ENCODE measurements at places on chromosomes 4 and X.

GRCh38 chr4:188091-188490 is 63.8 kb downstream of the ZNF718 start:
- DNase-seq = no peak

- DNase-seq = no peak
Observed at GRCh38 chr4:184792334-184792733, 33.4 kb downstream of the ACSL1 start.

GRCh38 chrX:51641421-51642021 is 22.8 kb upstream of the CENPVL3 start:
- DNase-seq = peak; percentile 19

DNA sequence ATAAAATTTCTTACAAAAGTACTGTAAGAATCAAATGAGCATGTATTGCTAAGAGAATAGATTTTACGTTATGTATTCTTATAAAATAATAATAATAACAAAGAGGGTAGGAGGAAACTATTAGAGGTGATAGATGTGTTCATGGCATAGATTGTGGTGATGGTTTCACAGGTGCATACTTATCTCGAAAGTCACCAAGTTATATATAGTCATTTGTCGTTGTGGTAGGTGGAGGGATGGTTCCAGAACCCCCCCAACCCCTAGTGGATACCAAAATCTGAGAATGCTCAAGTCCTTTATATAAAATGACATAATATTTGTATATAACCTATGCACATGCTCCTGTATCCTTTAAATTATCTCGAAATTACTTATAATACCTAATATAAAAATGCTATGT is 36.7 kb upstream of the H2AZ1 start:
- no peak for DNase-seq

DNA sequence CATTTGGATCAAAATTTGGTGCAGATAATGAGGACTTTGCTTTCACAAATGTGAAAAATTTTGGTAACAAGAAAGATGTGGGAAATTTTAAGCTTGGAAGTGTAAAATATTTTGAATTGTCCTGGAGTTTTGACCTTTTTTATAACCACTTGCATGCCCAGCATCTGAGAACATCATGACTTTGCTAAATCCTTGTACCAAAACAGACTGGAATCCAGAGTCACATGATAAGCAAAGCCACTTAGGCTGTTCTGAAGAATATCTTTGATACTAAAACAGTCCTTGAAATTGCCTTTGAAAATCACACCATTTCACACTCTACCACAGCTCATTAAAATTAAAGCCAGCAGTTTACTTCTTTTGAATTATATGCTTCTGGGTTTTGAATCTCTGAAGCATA is 2.5 kb upstream of the PPM1K start:
- no peak for DNase-seq

- DNase-seq = no peak
Observed at GRCh38 chrX:133229361-133229760, 11.2 kb upstream of the TFDP3 start.

Data from femur (tissue), 1 donor.